Right atrium auricular region (tissue), 2 donors: ENCODE measurements at places on chromosomes 2 and 18.
A peak's percentile ranks its signal among the peaks of the same experiment; 100 is the strongest.

DNA sequence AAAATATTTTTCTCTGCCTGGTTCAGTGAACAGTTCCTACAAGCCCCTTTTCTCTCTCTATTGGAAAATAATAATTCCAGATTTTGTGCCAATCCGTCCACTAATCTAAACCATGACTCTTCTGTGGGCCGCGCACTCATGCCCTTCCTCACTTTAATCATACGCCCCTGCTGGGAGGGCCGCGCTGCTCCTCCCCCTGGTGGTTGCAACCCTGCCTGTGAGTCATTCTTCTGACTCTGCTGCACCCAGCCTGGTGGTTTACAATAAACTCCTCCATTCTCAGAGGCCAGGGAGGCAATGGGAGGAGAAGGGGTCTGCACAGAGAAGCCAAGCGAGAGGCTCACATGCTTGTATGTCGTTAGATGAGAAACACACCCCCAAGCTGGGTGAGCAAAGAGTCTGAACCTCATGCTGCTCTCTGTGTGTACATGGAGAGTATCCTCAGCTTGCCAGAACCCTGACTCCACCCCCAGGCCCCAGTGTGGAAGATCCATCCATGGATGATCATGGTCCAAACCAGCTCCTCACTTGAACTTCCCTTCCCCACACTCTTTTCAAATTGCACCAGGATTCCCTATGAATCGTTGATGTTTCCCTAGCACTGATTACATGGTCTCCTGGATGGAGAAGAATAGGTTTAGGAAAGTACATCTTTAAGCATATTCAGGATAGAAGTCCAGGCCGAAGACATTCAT lies 228.9 kb downstream of the ANKRD30B start:
- DNase-seq, result no peak

- no peak for DNase-seq
Measured at GRCh38 chr2:240983361-240983995, 14.9 kb upstream of the SNED1 start.

- DNase-seq, result no peak
Measured at GRCh38 chr18:27428716-27429475, 243.8 kb upstream of the CHST9 start.

- DNase-seq, result no peak
Measured at GRCh38 chr2:128284037-128284441, 34.6 kb downstream of the HS6ST1 start.

DNA sequence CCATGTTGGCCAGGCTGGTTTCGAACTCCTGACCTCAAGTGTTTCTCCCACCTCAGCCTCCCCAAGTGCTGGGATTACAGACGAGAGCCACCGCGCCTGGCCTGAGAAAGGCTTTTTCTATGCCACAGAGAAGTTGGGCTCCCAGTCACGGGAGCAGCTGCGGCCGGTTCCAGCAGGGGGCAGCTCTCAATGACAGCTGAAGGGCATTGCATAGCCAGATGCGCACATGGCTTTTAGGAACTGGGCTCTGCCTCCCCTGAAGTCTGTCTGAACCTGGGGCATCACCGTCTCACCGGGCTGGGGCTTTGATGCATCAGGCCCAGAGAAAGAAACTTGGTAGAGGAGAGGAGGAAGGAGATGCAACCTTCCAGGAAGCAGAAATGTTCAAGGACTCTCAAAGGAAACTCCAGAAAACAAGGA lies 84.2 kb upstream of the LAPTM4A start:
- DNase-seq, result no peak

- no peak for DNase-seq
Measured at GRCh38 chr2:150450765-150451164, 36.7 kb downstream of the RND3 start.

DNA sequence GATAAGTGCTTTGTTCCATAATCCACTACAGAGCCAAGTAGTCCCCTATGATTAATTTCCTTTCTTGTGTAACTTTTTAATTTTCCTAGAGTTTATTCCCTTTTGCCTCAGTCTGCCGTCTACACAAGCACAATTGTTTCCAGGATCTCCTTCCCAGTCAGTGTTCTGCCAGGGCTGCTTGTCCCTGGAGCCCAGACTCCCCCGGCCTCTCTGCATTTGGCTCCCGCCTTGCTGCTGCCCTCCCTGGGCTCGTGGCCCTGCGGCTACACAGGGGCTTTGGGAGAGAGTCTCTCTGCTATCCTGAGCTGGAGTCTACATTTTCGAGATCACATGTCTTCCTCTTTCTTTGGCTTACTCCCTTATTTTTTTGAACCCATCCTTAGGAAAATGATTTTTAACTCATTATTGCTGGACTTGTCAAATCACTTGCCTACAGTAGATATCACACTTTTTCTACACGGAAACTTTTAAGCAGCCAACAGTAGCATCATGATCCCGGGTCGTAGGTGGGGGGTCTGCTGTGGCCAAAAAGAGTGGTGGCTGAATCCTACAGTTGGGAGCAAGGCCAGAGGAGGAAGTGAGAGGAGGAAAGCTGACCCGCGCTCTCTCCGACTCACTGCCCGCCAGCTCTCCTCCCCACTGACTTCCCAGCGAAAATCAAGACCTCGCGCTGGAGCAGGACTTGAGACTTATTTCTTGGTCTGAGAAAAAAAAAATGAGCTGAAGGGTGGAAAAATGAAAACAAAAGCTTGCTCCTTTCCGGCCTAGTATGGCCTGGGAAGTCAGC lies 9.4 kb downstream of the FBLN7 start:
- DNase-seq, result peak; percentile 58

DNA sequence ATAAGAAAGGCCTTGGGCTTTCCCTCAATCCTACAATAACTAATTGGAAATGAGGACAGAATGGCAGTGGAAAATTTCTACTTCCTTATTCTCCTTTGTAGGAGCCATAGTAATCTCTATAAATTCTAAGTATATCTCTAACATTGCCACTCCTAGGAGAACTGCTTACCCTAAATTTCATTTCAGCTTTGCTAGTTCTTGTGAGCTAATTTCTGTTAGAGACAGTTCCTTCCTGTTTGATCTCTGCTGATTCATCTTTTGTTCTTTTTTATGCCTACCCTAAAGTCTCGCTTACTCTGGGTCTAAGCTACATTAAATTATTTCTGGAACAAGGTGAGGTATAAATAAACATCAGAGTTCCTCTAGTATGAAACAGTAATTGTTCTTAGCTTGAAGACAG lies 25.7 kb downstream of the ABHD3 start:
- no peak for DNase-seq

- DNase-seq, result no peak
Measured at GRCh38 chr2:124112206-124112605, 87.1 kb downstream of the CNTNAP5 start.

GRCh38 chr2:218152777-218153176 lies 14.0 kb downstream of the CXCR1 start:
- no peak for DNase-seq

GRCh38 chr2:15539999-15540398 lies 21.1 kb downstream of the NBAS start:
- DNase-seq, result no peak

DNA sequence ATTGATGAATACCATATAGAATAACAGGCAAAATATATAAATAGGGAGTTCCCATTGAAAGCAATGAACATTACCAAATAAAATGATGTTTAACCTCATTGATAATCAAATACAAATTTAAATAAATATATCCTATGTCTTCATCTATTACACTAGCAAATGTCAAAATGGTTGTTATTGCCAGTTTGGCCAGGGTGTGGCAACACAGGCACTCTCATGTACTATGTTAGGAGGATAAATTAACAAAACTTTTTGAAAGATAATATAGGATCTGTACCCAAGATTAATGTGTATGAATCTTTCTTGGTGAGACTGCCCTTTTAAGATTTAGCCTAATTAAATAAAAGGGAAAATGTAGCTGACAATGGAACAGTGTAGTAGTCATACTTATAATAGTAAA lies 659.3 kb downstream of the ERBB4 start:
- no peak for DNase-seq

GRCh38 chr2:240357641-240358012 lies 77.8 kb upstream of the GPC1 start:
- no peak for DNase-seq

DNA sequence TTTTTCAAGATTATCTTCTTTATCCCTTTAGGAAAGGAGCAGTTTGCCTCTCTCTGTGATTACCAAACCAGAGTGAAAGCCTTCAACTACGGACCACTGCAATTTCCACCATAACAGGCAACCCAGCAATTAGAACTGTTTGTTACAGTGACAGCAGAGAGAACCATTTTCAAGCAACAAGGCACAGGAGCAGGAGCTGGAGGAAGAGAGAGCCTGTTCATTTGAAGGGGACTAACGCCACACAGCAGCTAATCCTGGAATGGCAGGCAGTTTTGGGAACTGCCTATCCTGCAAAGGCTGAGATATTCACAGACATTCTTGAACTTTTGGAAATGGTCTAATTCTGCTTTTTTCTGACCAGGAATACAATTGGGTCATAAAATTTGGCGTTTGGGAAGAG lies 1541.9 kb upstream of the PIK3C3 start:
- no peak for DNase-seq

DNA sequence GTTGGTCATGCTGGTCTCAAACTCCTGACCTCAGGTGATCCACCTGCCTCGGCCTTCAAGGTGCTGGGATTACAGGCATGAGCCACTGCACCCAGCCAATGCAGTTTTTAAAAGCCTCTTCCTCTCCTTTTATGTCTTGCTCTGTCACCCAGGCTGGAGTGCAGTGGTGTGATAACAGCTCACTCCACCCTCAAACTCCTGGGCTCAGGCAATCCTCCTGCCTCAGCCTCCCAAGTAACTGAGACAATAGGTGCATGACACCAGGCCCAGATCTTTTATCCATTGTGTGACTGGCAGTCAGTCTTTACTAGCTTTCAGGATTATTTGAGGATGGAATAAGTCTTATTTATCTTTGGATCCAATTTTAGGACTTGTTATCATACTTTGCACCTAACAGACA lies 13.2 kb downstream of the KCTD18 start:
- no peak for DNase-seq

DNA sequence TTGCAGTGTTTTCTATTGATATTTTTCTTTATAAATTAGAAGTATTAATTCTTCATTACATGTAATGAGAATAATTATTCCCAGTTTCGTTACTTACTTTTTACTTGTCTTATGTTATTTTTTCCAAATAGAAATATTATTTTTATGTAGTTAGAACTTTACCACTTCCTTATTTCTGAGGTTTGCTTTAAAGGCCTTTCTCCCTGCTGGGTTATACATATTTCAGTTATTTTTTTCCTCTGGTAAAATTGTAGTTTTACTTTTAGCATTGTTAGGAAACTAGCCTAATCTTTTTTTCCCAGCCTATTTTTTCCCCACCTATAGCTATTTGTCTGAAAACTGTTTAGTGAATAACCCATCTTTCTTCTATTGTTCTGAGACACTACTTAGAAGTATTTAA lies 17.1 kb downstream of the RNF144A start:
- DNase-seq, result no peak

DNA sequence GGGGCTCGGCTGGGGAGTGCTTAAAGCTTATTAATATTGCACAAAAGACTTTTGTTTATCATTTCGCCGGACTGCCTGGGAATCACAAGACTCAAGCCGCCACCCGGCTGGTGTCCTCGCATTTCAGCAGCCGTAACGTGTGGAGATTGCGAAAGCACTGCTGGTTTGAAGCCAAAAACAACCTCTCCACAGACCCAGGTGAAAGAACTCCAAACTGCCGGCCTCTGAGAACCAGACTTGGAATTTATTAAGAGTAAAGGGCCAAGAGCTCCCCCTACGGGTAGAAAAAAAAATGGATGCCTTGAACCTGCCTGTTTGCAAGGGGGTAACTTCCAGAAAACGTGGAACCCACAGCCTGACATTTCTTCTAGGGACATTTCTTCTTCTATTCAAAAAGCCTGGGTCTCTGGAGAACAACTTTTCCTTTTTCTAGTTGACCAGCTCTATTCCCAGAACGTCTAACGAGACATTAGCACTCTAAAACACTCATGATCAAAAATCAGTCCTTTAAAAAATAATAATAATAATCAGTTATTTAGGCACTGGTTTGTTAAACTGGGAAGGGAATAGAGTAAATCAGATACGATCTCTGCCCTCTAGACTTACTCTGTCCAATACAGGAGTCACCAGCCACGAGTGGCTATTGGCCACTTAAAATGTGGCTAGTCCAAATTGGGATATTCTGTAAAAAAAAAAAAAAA lies 216.3 kb downstream of the C1D start:
- peak; percentile 90 for DNase-seq

DNA sequence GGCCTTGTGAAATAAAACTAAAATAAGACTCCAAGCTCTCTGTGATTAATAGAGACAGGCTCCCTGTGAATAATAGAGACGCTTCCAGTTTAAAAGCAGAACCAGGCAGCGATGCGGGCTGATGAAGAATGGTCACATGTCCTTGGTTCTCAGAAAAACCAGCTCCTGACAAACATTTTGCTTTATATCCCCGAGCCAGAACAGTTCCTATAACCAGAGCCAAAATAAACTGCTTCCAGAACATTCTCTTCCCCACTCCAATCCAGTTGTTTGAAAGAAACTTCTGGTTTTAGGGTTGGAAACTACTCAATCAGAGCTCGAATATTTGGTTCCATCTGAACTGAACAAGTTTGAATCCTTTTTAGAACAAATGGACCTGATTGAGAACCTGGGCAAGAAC lies 213.7 kb downstream of the TSN start:
- DNase-seq, result peak; percentile 71

GRCh38 chr18:47331641-47332040 lies 80.2 kb upstream of the SKOR2 start:
- DNase-seq, result no peak

DNA sequence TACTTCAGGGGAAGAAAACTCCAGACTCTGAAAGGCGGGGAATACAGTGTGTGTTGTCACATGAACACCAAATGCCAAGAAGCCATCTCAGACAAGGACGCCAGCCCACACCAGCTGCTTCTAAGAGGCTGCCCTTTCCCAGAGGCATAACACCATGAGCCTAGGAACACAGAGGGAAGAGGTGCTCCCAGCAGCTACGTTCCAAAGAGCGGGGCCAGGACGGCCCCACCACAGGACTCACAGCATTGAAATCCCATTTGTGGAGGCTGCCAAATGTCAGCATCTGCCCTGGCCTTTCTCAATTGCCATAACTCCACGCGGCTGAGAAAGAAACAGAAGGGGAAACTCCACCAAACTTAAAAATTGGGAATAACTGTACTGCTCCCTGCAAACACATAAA lies 20.1 kb upstream of the ID2 start:
- DNase-seq, result peak; percentile 86

- no peak for DNase-seq
Measured at GRCh38 chr2:43467891-43468290, 127.9 kb downstream of the THADA start.

GRCh38 chr18:51767293-51767692 lies 569.8 kb upstream of the MEX3C start:
- no peak for DNase-seq

GRCh38 chr2:226295681-226296080 lies 503.9 kb downstream of the IRS1 start:
- DNase-seq, result no peak

GRCh38 chr18:58966005-58966677 lies 101.5 kb downstream of the ZNF532 start:
- DNase-seq, result no peak

DNA sequence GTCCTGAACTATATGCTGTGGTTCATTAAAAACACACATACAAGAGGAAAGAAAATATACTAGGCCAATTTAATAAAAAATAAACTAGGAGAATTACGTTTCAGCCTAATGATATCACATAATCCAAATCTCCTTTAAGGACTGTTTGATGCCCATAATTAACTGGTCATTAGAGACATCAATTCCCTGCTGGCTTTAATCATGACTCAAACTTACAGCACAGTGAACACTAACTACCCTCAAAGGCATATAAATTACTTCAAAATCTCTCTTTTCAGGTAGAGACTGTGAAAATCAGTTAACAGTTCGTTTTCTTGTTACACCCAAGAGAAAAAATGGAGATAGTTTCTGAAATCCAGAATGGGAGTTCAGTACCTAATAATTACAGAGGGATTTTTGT lies 567.4 kb downstream of the CBLN2 start:
- no peak for DNase-seq

- no peak for DNase-seq
Measured at GRCh38 chr18:26312199-26312598, 86.0 kb downstream of the TAF4B start.
